ENCODE measurements at places on chromosomes 5 and 9. TPM values are rescaled to one million over a fixed set of nuclear protein-coding genes. Genes with fewer than 3 reads are reported as not detected.

Gene GABRB2
- total RNA-seq: under 0.01 TPM

Gene PCDHGA1
- 1.1 TPM for total RNA-seq

Gene TMEM232
- total RNA-seq: 3.4 TPM

Gene PCDHGB3
- 5.4 TPM for total RNA-seq

Gene PLEKHG4B
- not detected for total RNA-seq

Gene TAF11L10
- total RNA-seq: not detected
